ENCODE measurements at places on chromosomes 7 and 10.

DNA sequence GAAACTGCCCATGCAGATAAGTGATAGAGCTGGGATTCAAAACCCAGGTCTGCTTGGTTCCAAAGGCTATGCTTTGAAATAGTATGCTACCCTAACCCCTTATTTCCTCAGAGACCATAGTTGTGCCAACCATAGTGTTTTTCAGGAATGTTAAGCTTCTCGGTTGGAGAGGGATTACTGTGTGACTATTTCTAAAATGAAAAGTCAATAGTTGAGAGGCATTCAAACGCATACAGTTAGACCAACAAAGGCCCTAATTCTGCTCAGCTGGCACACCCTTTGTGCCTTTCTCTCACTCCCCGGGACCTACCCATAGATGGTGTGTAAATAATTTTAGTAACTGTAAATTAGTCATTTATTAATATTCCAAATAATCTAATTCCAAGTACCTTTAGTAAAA is 64.6 kb upstream of the RNF148 start:
- no peak for DNase-seq

GRCh38 chr10:101902032-101902819 is 58.6 kb upstream of the KCNIP2 start:
- DNase-seq: no peak

DNA sequence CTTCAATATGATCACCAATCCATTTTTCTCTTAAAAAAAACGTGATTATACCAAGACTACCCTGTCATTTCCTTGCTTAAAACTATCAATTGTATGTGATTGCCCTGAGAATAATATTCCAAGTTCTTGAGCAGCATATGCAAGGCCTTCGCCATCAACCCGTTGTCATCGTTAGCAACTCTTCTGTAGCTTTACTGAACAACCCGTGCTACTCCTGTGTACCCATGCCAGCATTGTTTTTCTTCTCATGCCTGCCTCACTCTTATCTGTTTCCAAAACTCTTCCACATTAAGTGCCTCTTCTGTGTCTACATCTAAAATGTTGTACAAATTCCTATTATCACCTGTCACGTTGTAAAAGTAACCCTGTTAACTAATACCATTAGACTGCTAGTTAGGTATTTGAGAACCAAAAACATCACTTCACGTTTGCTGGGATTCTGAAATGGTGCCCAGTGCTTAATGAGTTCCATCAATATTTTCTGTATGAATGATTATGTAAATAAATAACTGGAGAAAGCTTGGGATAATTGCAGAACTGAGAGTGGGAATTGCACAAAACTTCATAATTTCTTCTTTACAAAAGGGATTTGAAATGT is 10.5 kb downstream of the CAV2 start:
- no peak for DNase-seq

DNA sequence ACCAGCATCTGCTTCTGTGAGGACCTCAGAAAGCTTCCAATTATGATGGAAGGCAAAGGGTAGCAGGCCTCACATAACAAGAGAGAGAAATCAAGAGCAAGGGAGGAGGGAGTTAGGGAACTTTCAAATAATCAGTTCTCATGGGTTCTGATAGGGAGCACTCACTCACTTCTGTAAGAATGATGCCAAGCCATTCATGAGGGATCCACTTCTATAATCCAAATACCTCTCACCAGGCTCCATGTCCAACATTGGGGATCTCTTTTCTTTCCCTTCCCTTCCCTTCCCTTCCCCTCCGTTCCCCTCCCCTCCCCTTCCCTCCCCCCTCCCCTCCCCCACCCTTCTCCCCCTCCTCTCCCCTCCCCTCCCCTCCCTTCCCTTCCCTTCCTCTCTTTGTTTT is 884.6 kb upstream of the GHITM start:
- no peak for DNase-seq

DNA sequence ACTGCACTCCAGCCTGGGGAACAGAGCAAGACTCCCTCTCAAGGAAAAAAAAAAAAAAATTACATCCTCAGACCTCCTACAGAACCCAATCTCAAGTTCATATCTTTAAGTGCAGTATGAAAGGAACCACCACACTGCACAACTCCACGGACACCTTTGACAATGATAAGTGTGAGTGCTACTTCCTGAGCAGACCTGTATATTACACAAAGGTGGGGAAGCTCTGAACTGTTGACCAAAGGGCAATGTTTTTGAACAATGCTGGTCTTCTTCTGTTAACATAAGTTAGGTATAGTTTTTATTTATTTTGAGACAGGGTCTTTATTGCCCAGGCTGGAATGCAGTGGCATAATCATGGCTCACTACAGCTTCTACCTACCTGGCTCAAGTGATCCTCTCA is 54.1 kb upstream of the RNF148 start:
- no peak for DNase-seq

- no peak for DNase-seq
Measured at GRCh38 chr10:126421756-126422256, 33.5 kb upstream of the ADAM12 start.

- DNase-seq: no peak
Measured at GRCh38 chr7:77570330-77571011, 33.4 kb downstream of the PTPN12 start.

DNA sequence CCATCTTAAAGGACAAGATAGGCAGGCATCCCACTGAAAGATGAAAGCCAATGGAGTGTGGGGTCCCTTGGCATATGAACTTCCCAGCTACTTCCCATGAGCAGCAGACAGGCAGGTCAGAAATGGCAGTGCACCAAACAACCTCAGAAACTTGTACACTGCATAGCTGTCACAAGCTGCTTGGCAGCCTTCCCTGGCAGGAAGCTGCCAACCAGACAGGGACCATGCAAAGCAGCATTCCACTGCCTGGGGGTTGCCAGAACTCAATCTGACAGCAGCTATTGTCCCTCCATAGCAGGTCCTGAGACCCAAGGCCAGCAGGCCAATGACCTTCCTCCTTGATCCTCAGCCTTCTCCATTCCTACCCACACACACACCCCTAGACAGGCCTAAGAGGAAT is 139.5 kb downstream of the PLCE1 start:
- no peak for DNase-seq

DNA sequence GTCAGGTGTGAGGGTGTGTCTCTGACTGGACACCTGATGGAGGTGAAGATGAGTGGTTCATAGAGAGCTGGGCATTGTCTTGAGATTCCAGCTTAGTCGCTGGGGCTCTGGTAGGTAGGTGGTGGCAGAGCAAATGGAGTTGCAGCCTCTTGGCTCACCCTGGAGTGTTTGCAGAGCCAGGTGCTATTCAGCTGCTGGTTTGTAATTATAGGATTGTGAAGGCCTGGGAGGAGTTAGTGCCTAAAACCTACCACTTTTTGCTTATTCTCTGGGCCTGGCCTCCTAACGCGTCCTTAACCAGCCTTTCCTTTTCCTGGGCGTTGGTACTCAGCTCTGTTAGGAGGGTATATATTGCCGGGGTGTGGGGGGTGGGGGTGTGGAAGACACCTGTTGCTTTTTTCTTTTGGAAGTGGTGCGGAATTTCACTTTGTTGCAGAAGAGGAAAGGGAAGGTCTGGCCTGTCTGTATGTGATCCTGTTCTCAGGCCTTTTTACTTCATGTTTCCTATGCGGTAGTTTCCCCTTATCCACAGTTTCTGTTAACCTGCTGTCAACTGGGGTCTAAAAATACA is 3.2 kb downstream of the PPRC1 start:
- DNase-seq: no peak

GRCh38 chr7:7820939-7821338 is 102.5 kb upstream of the RPA3 start:
- no peak for DNase-seq

DNA sequence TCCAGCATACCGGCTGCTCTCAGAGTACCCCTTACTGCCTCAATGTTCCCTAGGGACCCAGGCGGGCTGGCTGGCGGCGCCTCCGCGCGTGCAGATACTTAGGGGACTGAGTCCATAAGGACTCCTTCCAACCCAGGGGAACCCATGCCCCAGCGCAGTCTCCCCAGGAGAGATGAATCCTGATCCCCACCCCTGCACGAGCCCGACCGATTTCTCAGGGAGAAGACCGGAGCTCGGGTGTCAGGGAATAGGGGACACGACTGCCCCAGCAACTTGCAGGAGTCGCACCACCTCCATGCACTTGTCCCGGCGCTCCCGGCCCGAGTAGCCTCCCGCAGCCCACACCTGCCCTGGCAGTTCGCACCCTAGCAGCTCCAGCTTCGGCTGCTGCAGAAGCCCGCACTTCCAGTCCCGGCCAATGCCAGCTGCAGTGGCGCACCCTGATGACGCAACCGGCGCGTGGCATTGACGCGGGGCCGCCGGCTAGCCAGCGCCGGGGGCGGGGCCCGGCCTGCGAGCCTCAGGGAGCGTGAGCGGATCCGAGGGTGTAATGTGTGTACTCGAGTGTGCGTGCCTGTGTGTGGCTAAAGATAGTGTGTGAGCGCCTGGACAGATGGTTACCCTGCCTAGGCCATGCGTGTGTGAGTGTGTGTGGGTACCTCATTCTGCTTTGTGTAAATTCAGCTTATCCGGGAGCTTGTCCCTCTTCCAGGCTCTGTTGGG is at the start of gene GPAM:
TSS of gene GPAM (minus strand) at position 437 of the 723 bp plus-strand sequence. CDS start 1,981 bp downstream, outside the sequence.
- peak; percentile 100 for DNase-seq

- no peak for DNase-seq
Measured at GRCh38 chr10:113454341-113455061, 98.4 kb upstream of the HABP2 start.

DNA sequence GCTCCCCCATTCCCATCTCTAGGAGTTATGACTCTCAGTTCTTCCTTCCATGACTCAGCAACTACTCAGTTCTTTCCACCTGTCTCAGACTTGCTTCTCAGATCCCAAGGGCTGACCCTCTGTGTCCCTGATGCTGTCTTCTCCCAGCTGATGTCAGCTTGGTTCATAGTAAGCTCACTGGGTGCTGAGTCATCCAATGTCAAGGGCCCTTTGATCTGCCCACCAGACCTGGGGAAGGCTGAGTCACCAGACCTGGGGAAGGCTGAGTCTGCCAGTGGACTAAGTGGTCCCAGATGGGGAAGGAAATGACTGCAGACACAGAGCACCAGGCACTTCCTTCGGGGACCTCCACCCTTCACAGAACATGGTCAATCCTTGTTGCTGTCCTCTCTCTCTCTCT is 76.1 kb upstream of the ZEB1 start:
- DNase-seq: no peak

DNA sequence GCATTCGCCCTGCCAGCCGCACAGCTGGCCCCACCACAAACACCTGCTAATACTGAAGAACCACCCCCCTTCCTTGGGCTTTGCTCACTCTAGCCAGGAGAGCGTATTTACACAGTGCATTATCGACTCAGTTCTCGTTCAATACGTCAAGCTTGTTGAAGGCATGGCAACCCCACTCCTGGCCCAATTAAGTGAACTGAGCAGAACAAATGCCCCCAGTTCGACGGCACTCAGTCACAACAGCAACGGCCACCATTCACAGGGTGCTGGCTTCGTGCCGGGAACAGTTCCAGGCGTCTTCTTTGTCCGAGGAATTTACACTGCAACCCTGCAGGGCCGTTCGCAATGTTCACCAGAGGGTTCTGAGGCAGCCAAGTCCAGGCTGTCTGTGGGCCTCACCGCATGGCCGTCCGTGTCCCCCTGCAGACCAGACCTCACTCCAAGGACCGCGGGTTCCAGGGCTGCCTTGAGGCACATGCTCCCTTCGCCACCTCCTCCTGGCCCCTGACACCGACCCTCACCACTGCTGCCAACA is 175.3 kb downstream of the DIP2C start:
- DNase-seq: no peak

DNA sequence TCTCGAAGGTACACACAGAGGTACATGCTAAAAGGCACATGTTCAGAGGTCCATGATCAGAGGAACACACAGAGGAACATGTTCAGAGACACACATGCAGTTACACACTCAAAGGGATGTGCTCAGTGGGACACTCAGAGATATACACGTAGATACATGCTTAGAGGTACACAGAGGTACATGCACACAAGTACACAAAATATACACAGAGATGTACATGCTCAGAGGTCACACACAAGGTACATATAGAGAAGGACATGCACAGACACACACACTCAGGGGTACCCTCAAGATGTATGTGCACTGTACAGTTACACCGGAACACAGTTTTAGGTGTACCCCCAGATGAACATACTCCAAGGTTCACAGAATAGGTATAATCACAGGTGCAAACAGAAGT is 18.8 kb downstream of the NPC1L1 start:
- no peak for DNase-seq

DNA sequence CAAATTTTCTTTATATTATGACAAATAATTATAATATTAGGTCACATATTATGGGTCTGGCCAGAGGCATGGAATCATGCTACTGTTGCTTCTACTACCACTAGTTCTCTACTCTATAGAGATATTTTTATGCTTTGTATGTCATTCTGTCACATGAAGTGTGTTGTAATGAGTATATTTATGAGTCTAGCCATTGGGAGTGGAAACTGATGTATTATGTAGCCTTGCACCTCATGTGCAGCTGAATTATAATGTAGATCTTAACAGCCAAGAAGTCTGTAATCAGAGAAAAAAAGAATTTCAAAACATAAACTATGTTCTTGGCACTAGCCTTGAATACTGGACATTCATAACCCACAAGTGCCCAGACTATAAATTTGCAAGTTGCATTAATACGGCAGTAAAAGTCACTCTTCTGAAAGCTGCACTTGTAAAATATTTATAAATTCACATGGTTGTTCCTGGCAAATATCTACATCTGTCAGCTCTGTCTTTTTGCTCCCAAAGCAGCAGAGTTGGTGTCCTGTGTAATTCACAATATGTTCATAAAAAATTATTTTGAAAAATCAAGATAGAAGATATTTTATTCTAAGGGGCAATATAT is 48.6 kb upstream of the SKAP2 start:
- no peak for DNase-seq

DNA sequence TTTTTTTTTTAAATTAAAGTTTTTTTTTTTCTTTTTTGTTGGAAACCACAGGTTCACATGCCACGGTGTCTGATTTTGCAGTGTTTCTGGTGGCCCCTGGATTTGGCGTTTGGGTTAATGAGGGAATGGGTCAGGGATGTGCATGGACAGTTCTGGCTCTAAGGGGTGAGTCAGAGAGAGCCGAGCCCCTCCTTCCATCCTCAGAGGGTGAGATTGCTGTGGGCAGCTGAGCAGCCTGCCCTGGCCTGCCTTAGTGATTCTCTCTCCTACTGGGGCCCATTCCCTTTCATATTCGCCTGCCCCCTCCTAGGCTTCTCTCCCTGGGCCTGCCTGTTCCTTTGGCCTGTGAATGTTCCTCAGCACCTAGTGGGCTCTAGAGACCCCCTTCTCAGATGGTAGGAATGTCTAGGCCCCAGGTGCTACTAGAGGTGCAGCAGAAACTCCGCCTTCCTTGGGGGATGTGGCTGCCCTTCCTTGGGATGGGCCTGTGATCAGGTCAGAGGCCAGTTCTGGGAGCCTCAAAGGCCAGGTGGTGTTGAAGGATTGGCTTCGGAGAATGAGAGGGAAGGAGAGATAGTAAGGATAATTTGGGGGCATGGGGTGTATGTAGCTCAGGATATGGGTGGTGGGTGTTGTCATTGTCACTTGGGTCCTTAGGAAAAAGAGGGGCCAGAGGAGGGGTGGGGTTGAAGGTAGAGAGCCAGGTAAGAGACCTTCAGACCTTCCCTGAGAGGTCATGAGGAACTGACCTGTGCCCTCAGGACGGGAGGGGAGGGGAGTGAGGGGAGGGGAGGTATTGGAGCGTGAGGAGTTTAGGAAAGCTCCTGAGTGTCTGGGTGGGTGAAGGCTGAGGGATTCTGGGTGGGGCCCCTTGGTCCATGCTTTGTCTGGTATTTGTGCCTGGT is 19.8 kb downstream of the TSPAN14 start:
- DNase-seq: no peak

GRCh38 chr10:80493522-80494051 is 39.5 kb downstream of the TSPAN14 start:
- DNase-seq: no peak

Data from memory B cell (primary cell).